ENCODE measurements at places on chromosomes 3 and 15.

DNA sequence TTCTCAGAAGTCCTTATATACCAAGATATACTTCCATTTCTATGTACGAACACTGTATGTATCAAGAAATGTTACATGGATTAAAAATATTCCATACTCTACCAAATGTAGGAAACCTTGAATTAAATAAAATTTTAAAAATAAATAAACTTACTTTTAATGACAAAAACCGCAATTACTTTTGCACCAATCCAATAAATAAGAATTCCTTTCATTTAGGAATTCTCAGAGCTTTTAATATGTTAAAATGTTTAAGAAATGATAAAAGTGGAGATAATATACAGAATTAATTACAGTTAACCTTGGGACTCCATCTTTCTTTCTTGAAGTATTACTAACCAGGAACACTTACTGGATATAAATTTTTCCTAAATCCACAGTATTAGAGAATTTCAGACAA is 272.7 kb downstream of the CNTN6 start:
- no peak for DNase-seq

GRCh38 chr15:62983956-62984355 is 58.6 kb upstream of the TPM1 start:
- no peak for DNase-seq

DNA sequence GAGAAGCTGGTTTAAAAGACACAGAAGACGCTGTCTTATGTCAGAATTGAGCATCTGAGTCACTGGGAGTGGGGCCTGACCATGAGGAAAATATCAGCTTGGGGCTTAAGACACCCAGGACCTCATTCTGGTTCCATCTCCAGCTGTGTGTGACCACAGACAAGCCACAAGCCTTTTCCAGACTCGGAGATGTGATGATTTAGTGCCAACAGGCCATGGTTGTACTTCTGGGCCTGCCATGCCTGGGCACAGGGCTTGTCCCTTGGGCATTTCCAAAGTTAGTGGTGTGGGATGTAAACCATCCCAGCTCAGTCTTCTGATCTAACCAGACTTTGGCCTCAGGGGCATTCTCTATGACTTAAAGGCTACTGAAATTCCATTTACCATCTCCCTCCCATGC is 269.8 kb downstream of the RYR3 start:
- no peak for DNase-seq

GRCh38 chr3:39177708-39178332 is 14.6 kb downstream of the XIRP1 start:
- peak; percentile 68 for DNase-seq

GRCh38 chr3:171598990-171599389 is 138.8 kb upstream of the TNIK start:
- no peak for DNase-seq

DNA sequence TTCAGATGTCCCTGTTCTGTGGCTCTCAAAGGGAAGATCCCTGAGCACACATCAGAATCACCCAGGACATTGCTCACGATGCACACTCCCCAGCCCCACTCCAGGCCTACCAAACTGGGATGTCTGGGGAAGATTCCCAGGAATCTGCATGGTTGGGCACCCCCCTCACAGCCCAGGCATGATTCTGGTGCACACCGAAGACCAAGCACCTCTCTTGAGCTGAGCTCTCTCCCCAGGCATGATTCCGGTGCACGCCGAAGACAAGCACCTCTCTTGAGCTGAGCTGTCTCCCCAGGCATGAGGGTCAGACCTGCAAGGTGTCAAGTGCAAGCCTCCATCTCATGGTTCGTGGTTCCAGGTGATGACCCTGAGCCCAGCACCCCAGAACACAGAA is 112.2 kb upstream of the MEF2A start:
- no peak for DNase-seq

- DNase-seq, result no peak
Observed at GRCh38 chr3:44962621-44963393, 13.2 kb downstream of the ZDHHC3 start.

GRCh38 chr15:46151786-46152185 is 517.0 kb downstream of the SQOR start:
- DNase-seq, result no peak

DNA sequence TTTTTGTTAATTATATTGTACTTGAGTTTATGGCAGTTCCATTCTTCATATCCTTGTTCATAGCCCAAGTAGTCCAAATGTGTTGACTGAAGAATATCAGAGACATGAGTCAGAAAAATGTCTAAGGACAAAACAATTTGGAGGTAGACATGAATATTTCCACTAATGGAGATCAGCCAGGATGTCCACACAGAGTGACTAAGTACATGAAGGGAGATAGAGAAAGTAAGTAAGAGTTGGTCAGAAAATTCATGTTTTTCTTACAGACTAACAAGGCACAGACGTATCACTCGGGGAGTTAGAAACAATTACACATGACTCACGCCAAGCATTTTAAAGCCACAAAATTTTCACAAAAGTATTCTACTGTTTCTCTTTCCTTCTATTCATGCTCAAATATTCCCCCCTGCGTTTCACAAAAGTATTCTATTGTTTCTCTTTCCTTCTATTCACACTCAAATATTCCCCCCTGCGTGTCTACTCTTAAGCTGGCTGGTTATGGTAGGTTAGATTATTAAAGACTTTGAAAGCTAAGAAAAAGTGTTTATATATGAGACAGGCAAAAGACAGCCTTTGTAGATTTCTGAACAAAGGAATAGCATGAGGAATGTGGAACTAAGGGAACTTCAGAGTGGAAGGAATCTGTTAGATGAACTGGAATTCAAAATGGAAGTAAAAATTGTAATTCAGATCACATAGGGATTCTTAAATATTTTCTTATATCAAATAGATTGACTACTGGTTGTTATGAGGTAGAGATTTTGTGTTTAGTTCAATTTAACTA is 648.7 kb upstream of the CCDC54 start:
- DNase-seq, result no peak

DNA sequence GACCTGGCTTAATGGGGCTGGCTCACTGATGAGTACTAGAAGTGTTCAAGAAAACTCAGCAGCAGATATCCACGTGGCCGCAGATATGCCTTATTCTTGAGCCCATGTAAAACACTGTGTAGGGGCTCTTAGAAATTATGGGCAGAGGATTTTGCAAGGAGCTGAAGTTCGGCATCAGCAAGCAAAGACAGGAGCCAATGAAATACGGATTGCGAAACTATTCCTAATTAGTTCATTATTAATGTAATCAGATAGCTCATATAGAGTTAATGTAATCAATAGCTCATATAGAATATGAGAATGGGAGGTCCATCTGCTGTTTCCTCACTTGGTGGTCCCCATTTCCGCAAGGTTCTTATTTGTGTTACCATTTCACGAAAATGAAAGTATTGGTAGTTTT is 9.0 kb upstream of the GSK3B start:
- DNase-seq, result no peak

GRCh38 chr3:21561472-21561871 is 189.5 kb downstream of the ZNF385D start:
- DNase-seq, result no peak

DNA sequence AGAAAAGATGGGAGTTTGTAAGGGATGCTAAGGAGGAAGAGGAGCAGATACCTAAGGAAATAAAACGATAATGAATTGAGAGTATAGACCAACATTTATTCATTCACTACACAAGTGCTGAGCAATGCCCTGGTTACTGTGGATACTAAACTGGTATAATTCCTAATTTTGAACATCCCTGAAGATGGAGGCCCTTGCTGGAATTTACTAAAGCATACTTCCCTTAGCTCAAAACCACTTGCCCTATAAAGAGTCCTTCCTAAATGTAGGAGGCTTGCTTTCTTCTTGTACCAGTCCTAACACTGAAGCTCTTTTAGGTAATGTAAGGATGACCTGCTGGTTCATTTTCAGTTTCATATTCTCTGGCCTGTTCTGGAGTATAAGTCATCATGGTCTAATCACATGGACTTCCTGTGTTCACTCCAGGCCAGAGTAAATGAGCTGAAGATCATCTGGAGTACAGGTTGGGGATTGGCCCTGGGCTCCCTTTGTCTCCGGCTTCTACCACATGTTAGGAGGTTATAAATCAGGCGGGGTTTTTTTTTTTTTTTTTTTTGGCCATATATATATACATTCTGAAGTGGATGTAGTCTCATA is 40.1 kb upstream of the MTMR10 start:
- DNase-seq, result no peak

DNA sequence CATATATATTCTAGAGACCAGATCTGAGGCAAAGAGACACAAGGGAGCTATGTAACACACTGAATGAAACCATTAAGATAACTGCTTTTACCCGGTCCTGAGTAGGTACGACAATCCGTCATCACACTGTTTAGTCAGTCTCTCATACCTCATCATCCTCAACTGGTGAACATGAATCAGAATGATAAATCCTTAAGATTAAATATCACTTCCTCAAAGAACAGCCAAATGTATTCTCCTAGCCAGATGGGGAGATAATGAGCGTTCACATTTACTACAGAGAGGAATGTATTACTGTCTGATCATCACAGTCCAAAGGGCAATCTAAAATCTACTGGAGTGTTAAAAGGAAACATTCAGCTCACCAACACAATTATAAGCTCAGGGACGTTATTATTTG is 319.4 kb upstream of the STAC start:
- no peak for DNase-seq

GRCh38 chr3:197253238-197253947 is 45.0 kb downstream of the DLG1 start:
- DNase-seq, result no peak

DNA sequence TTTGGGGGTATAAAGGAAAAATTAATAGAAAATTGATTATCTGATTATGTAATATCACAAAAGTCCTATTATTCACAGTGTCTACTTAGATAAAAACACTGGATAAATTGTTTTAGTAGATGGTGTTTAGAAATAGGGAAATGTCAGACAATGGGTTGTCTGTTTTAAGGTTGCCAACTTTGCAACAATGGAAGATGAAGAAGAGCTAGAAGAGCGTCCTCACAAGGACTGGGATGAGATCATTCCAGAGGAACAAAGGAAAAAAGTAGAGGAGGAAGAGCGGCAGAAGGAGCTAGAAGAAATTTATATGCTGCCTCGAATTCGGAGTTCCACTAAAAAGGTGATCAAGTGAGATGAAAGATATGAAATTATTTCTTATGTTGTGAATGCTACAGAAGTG is 84.0 kb downstream of the CHD2 start:
- no peak for DNase-seq

- DNase-seq, result no peak
Observed at GRCh38 chr15:95146481-95146880, 915.1 kb downstream of the MCTP2 start.

- no peak for DNase-seq
Observed at GRCh38 chr3:52173101-52173500, 18.9 kb upstream of the POC1A start.

GRCh38 chr3:155342344-155342743 is 48.9 kb upstream of the STRIT1 start:
- DNase-seq, result no peak

DNA sequence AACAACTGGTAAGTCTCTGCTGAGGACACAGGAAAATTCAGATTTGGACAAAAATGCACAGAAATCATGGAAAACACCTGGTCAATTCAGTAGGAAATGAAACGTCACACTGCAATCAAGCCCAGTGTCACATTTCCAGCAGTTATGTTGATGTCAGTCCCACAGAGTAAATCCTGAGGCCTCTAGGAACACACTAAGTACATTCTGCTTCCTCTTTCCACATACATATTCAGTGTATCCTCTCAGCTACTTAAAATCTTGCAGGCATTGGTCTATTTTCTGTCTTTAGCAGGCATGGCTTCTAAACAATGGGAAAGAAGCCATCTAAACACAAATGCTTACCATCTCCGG is 207.8 kb downstream of the PLCL2 start:
- DNase-seq, result no peak

DNA sequence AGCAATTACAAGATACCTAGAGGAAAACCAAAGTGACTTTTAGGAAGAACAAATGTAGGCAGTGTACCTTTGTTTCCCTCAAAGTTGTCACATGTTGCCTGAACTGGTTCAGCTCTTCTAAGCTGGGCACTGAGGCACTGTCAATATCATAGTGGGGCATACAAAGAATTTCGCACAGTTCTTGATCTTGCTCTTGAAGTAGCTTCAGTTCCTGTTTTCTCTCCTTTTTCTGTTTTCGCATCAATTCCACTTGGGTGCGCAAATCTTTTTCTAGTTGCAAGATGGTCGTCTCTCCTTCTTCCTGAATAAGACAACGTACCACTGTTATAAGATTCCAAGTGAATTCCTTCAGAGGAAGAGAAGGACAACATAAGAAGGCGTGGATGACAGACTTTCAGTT is 12.7 kb downstream of the PRC1 start:
- no peak for DNase-seq

DNA sequence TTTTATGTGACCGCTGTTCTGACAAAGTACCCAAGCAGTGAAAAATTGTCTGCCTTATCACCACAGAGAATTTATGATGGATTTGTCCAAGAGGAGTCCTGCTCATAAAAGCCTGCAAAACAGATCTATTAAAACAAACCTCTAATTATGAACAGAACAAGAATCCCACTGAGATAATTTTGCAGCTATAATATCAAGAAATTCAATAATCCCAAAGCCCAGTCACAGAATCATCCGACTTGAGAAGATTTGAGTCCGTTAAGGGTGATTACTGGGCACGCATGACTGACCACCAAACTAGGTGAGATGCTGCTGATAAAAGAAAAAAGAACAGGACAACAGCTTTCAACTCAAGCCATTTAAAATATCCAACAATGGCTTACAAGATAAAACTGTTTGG is 231.0 kb upstream of the WNT5A start:
- no peak for DNase-seq

DNA sequence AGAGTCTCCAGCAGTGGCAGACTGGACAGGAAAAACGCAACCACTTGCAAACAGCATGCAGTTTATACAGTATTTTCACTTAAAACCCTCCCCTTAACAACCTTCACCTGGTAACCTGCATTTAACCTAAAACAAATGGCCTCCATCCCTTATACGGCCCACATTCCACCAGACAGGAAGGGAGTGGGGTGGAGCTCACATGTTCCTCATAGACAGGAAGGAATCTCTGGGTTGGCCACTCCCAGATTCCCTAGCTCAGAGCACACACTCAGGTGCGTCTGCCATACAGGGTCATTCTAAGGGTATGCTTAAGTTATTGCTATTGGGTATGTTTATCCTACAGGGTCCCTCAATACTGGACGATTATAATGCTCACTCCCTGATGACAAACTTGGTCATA is 16.8 kb upstream of the ABHD2 start:
- DNase-seq, result no peak

DNA sequence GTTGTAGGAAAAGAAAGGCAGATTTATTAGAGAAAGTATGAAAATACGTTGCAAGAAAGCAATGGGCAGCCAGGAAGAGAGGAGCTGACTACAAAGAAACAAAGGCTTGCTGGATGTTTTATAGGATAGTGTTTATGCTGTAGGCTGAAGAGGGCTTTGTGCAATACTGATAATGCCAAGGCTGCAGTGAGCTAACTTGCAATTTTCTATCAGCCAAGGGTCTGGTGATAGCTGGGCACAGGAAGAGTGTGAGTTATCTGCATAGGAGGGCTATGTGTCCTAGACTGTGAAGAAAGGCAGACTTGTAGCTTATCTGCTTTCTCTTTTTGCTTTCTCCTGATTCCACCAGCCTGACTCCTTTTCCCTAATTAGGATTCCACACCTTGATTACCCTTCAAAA is 51.3 kb upstream of the OSBPL11 start:
- DNase-seq, result no peak

- no peak for DNase-seq
Observed at GRCh38 chr3:169344465-169344864, 319.0 kb downstream of the MECOM start.

GRCh38 chr3:149274220-149274619 is 52.6 kb upstream of the CP start:
- no peak for DNase-seq
